ENCODE measurements at places on chromosomes 12 and 14.

DNA sequence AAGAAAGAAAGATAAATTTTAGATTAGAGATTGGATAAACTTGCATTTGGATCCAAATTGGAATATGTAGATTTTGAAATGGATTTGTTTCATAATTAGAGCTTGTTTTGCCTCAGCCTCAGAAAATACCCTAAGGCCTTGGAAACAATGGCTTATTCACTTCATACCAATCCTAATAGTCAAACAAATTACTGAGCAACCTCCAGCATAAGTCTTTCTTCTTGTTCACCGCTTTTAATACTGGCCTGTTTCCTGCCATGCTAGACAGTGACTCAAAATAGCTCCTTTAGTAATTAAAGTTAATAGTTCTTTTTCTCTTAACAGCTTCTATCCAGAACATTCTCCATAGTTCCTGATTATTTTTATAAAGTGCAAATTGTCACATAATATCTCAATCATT is 110.9 kb upstream of the DNM1L start:
- no peak for DNase-seq

DNA sequence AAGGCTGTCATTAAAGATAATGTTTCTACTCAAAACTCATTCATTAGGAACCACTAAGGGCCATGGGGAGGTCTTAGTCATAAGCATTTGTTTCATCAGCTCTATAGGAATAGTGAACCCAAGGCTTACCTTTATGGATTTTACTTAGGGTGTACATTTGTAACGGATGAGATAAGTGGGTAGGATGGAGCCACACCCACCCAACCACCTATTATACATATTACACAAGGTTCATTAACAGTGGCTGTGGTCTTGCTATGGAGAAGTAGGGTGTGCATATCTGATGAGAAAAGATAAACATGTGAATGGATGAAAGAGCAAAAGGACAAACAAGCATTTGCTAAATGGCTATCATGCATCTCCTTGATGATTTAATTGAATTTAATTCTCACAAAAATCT is 39.6 kb upstream of the ITPR2 start:
- no peak for DNase-seq

GRCh38 chr14:39812532-39813320 is 380.5 kb upstream of the FBXO33 start:
- no peak for DNase-seq

- DNase-seq = no peak
These were observed 161.9 kb downstream of the EMP1 start for GRCh38 chr12:13358391-13358905.

DNA sequence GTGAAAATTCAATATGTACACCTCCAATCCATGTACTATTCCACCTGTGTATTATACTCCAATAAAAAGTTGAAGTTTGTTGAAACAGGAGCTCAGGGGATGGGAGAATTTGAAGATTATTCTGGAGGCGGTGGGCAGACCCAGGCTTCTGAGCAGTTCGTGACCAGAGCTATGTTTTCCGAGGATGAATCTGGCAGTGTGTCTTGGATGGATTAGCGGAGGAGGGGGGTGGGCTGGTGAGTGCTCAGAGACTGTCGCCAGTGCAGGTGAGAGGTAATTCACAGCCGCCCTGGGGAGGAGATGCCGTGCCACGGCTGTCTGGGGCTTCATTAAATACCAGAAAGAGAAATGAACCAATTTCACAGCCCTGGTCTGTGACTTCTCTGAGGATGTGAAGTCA is 283.0 kb upstream of the RTL1 start:
- no peak for DNase-seq

DNA sequence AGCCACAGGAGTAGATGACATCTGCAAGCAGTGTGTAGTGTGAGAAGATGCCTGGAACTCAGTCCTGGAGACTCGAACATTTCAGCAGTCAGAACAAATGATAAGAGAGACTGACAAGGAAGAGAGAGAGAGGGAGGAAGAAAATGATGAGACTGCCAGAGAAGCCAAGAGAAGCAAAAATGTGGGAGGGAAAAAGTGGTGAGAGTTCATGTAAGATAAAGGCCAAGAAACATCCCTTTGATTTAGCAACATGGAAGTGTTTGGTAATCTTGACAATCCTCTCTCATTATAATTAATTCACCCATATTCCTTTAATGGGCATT is 42.6 kb downstream of the LIMA1 start:
- DNase-seq = no peak

GRCh38 chr12:52784909-52785308 is 7.8 kb upstream of the KRT76 start:
- no peak for DNase-seq

GRCh38 chr14:103696466-103697071 is 18.7 kb downstream of the XRCC3 start:
- DNase-seq = no peak

- DNase-seq = no peak
These were observed 5.6 kb upstream of the OR6C76 start for GRCh38 chr12:55420307-55420962.

GRCh38 chr12:109722022-109722720 is 8.5 kb downstream of the FAM222A start:
- no peak for DNase-seq

- no peak for DNase-seq
These were observed 678 bp downstream of the INF2 start for GRCh38 chr14:104689881-104690711.

DNA sequence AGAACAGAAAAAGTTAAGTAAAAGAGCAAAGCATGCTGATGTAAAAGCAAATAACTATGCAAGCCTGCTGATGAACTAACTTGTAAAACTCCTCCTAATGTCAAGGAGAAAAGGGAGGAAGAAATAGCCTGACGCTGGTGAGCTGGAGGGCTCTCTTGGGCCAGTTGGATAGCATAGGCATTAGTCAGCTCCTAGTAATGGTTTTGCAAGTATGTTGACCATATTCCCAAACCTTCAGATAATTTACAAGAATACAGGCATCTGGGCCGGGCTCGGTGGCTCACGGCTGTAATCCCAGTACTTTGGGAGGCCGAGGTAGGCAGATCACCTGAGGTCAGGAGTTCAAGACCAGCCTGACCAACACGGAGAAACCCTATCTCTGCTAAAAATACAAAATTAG is 871.4 kb downstream of the C12orf50 start:
- no peak for DNase-seq

DNA sequence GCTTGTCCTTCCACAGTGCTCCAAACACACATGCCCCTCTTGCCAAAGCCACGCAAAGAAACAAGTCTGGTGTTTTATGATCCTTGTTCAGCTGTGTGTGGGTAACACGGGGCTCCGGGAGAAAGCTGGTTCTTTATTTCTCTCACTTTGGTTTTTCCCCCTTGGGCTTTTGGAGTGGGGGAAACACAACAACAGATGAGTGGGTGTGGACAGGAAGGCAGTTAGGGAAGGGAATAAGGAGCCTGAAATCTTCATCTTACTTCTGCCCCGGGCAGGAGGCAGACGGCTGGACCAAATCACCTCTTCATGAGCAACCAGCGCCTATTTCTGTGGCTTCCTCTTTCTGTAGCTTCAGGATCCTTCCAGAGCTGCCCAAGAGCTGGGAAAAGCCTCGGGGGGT is 218.5 kb downstream of the PHETA1 start:
- DNase-seq = no peak

DNA sequence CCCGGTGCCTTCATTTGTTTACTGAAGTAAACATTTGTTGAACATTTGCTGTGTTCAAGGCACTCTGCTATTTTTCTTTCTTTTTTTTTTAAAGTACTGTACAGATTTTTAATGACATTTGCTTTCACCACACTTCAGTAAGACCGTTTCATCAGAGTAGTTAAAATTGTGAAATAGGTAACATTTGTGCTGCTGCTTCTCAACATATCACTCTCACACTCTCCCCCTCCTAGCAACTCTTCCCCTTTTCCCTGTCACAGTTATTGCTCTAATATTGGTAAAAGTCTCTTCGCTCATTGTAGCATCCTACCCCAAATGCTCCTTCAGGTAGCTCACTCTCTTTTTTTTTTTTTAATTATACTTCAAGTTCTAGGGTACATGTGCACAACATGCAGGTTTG is 49.6 kb downstream of the SRGAP1 start:
- DNase-seq = no peak

- DNase-seq = peak; percentile 79
These were observed 28.5 kb downstream of the FOS start for GRCh38 chr14:75306927-75307699.

- DNase-seq = no peak
These were observed 44.6 kb downstream of the SRGAP1 start for GRCh38 chr12:63888908-63889635.
